AG20443 (cell line): ENCODE measurements at places on chromosomes 5 and 9.

- DNase-seq, result no peak
Measured at GRCh38 chr5:98470747-98471146, 302.7 kb upstream of the RGMB start.

GRCh38 chr5:127415034-127415433 lies 102.4 kb upstream of the PRRC1 start:
- DNase-seq, result no peak

- no peak for DNase-seq
Measured at GRCh38 chr9:73153793-73154227, 2.1 kb downstream of the ANXA1 start.

GRCh38 chr9:137316012-137316981 lies 14.2 kb upstream of the NRARP start:
- DNase-seq, result peak; percentile 88

- peak; percentile 99 for DNase-seq
Measured at GRCh38 chr5:141650851-141651727, at the start of gene FCHSD1. Gene FCHSD1, minus strand, starts transcription at chr5:141651418. Its CDS starts 50 bp downstream, at chr5:141651368.

- no peak for DNase-seq
Measured at GRCh38 chr9:86580688-86581087, 226.5 kb upstream of the TUT7 start.

- DNase-seq, result no peak
Measured at GRCh38 chr9:8447601-8448000, 648.0 kb upstream of the DMAC1 start.

DNA sequence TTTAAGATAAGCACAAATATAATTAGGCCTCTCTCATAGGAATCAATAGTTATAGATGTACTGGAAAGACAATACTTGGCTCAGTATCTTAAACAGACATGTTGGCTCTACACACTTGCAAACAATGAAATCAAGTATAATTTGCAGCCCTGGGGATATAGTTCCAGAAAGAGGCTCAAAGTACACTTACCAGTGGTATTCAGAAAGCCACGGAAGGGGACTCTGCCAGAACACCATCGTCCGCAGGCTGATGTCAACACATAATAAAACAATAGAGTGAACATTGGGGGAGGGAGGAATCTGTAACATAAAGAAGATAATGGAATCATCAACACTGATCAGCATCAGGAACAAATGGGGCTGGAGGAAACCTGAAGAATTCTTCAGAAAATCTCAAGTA lies 31.2 kb upstream of the EBF1 start:
- DNase-seq, result no peak

DNA sequence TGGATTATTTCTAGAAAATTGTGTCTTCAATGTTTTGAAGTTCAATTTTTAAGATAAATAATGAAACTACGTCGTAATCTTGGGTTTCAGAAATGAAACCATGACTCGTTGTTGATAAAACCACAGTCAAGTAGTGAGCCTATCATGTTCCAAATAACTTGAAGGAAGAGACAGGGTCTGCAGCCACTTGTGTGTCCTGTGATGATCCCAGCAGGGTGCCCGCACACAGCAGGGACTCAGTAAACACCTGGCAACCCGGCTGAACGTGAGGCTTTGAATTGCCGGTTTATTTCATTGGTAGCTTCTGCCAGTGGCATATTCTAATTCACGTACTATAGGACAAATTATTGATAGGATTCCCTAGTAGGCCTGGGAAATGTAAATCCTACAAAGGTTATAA lies 679.6 kb downstream of the IRX1 start:
- no peak for DNase-seq

DNA sequence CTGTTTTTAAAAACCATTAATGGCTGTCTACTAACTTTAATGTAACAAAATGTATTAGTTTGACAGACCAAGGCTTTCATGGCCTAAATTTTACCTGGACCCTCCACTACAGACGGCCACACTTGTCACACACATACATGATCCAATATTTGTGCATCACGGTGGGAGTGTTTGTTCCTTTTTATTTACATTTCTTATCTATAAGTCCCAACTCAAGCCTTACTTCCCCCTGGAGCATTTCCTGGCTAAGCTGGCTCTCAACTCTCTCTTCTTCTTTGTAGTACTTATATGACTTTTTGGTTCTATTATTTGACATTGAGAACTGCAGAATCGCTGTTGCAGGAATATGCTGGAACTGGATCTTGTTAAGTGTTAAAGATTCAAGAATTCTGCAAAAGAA lies 534.4 kb downstream of the RAB3C start:
- no peak for DNase-seq

DNA sequence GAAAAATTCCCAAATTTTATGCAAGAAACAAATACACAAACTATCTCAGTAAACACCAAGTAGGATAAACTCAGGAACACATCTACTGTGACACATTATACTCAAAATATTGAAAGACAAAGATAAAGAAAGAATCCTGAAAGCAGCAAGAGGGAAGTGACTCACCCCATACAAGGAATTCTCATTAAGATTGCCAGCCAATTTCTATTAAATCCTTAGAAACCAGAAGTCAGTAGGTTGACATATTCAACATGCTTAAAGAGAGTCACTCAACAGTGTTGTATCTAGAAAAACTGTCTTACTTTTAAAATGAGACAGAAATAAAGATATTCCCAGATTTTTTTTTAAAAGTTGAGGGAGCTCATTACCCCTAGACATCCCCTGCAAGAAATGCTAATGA lies 15.5 kb downstream of the SPATA31E1 start:
- DNase-seq, result no peak

DNA sequence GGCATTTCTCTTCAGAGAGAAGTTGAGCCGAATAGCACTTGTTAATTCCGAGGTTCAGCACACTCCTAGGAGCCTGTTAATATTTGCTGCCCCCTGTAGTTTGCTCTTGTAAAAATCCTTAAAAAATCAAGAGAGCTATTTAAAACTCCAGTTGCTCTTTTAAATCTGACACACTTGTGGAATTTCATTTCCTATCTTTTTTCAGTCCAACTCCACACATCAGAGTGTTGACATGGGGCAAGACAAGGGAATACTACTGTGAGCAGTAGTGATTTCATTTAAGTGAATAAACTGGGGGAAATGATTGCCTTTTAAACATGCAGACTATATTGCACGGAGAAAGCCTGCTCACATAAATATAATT lies 1096.3 kb upstream of the DMAC1 start:
- DNase-seq, result no peak

DNA sequence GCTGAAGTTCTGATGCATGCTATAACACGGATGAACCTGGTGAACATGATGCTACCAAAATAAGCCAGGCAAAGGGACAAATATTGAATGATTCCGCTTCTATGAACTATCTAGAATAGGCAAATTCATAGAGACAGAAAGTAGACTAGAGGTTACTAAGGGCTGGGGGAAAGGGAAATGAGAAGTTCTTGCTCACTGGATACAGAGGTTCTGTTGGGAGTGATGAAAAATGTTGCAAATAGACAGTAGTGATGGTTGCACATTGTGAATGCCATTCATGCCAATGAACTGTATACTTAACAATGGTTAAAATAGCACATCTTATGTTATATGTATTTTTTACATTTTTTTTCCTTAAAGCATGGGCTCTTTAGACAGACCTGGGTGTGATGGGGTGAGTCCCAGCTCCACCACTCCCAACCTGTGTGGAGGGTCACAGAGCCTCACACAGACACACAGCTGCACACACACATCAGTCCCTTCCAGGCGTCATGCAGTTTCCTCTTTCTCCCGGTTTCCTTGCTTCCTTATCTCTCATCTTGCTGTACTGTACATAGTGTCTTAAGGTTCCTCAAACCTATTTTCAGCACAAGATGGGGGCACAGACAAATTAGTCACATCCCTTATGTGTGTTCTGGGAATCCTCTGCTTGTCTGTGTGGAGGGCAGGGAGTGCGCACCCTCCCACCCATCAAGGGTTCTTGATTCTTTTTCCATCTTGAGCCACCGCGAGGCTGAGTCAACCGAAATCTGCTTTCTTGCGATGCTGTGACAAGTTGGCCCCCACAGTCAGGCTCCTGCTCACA lies 192.9 kb downstream of the CRB2 start:
- DNase-seq, result no peak

DNA sequence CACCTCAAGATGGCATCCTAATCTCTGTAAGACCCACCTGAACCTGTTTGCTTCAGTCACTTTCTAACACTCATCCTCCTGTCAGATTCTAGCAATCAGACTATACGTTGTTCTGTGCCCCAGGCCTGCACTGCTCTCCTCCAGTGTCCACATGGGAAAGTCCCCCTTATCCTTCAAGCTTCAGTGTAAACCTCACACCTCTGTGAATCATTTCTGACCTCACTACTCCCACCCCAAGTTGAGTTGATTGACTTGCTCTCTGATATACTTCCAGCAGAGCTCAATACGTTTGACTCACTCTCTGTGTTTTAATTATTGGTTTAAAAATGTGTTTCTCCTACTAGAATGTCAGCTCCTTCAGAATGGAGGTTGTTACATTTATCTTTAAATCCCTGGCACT lies 240.2 kb downstream of the FBXL17 start:
- no peak for DNase-seq

DNA sequence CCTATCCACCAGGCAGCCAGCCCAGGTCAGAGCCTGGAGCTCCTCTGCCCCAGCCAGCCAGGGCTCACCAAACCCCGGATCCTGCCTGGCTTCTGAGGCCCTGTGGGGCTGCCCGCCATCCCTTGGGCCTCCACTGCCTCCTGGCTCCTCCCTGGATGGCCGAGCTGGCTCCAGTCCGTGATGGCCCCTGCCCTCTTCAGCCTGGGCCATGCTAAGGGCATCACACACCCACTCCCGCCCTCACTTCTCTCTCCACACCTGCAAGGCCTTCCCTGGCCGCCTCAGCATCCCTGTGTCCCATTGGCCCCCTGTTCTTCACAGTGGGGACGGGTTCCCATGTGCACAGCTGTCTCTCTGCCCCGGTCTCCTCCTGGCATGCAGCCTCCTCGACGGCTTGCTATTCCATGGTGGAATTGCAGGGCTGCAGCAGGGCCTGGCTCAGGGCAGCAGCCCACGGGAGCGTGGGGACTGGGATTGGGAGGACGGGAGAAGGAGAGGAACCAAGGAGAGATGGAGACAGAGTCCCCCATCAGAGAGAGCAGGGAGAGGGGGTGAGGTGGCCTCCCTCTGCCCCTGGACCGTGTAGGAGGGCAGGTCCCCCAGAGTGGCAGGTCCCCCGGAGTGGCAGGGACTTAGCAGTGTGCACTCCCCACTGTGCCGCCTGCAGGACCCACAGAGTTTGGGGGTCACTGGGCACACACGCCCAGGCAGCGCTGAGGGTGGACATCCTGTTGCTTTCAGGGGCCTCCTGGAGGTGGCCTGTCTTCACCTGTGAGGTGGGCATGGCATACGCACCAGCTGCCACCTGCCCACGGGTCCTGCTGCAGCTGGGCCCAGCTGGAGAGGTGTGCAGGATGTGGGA lies 16.7 kb upstream of the RNU6ATAC start:
- DNase-seq, result no peak

DNA sequence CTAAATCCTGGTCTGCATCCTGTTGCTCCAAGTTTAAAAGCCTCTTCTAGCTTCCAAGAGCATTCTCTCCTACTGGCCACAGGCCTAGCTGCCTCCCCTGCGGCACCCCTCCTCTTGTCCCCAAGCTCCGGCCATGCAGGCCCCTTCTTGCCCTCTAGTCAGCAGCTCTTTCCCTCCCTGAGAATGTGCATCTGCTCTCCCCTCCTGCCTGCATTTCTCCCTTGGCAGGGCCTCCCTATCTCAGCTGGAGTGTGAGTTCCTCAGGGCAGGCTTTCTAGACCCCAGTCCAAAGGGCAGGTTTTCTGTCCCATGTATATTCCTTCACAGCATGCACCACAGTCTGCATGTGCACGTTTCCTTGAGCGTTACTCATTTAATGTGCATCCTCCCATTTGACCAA lies 24.6 kb upstream of the BARX1 start:
- no peak for DNase-seq

GRCh38 chr5:148559461-148559860 lies 94.9 kb downstream of the HTR4 start:
- DNase-seq, result no peak

GRCh38 chr9:6965566-6965965 lies 207.8 kb downstream of the KDM4C start:
- no peak for DNase-seq

DNA sequence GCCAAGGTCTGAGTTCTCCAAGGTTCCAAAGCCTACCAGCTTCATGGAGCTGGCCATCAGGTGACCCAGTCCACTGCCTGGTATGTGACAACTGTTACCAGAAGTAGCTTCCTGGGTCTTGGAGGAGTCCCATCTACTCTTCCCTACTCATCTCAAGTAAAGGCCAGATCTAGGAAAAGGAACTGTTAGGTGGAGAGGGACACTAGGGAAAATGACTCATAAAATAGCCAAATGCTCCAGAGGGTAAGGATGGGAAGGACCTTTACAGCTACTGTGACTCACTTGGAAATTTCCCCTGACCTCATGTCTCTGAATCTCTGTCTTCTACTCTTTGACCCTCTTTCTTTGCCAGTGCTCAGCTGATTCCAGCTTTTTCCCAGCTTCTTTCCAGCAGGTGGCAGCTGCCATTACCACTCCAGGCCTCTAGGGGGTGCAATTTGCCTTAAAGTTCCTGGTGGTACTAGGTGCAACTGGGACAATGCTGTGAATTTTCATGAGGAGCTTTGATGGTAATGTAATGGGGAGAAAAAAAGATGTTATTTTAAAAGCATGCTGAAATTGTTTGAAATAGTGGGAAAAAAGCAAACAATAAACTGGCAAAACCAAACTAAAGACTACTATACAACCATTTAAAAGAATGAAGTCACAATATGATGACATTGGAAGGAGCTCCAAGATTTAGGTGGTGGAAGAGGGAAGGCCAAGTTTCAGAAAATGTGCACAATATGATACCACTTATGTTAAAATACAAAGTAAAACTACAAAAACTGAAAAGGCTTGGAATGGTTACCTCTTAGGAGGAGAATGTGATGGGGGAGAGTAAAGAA lies 27.1 kb upstream of the MYORG start:
- peak; percentile 79 for DNase-seq

GRCh38 chr5:97417986-97418385 lies 234.9 kb upstream of the RIOK2 start:
- DNase-seq, result no peak

- peak; percentile 61 for DNase-seq
Measured at GRCh38 chr5:72138943-72139521, 31.8 kb downstream of the MAP1B start.

- no peak for DNase-seq
Measured at GRCh38 chr5:87311405-87312279, 44.0 kb downstream of the RASA1 start.

GRCh38 chr5:171863935-171864334 lies 78.3 kb downstream of the SMIM23 start:
- peak; percentile 78 for DNase-seq

- DNase-seq, result peak; percentile 27
Measured at GRCh38 chr5:89535411-89535810, 652.4 kb upstream of the MEF2C start.

DNA sequence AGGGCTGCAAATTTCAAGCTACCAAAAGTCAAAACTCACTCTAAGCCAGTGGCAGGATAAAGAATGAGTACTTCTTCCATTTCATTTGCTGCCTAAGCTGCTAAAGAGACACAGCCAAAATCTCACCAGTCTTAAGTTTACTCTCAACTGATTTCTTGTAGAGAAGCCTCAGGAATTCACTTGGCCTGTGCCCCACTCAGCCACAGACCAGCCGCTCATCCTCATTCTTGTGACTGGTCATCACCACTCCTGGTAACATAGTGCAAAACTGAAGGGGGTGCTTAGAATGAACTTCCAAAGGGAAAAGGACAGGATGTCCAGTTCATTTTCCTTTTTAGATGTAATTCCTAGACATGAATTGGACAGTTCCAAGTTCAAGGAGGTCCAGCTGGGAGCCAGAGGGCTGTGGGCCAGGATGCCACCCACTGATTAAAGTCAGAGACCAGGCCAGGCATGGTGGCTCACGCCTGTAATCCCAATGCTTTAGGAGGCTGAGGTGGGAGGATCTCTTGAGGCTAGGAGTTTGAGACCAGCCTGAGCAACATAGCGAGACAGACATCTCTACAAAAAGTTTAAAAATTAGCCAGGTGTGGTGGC lies 72.7 kb upstream of the RANBP3L start:
- peak; percentile 88 for DNase-seq
